ENCODE measurements at places on chromosomes 2 and 18.

- DNase-seq = no peak
Measured at GRCh38 chr2:15706424-15706823, 114.8 kb downstream of the DDX1 start.

- DNase-seq = no peak
Measured at GRCh38 chr2:239181074-239181902, 219.5 kb downstream of the HDAC4 start.

DNA sequence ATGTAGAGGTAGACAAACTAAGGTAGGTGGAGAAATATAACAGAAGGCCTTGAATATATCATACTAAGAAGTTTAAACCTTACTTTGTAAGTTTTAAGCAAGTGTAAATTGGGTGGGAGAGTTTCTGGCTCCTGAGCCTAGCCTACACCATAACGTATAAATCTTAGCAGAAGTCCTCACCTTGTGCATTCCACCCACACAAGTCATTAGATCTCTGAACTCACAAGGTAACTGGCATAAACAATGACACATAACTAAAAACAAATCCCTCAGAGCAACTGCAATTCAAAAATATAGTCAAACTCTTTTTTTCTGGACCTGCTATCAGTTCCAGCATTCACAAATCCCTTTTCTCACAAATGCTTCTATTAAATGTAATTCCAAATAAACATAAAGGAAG lies 9.4 kb downstream of the REV1 start:
- DNase-seq = peak; percentile 9

GRCh38 chr2:239952665-239953417 lies 72.3 kb downstream of the NDUFA10 start:
- DNase-seq = no peak

GRCh38 chr2:46071074-46071473 lies 226.1 kb upstream of the EPAS1 start:
- no peak for DNase-seq

- no peak for DNase-seq
Measured at GRCh38 chr2:13102397-13103063, 385.8 kb downstream of the TRIB2 start.

GRCh38 chr2:19250906-19251305 lies 107.5 kb downstream of the OSR1 start:
- DNase-seq = peak; percentile 37

DNA sequence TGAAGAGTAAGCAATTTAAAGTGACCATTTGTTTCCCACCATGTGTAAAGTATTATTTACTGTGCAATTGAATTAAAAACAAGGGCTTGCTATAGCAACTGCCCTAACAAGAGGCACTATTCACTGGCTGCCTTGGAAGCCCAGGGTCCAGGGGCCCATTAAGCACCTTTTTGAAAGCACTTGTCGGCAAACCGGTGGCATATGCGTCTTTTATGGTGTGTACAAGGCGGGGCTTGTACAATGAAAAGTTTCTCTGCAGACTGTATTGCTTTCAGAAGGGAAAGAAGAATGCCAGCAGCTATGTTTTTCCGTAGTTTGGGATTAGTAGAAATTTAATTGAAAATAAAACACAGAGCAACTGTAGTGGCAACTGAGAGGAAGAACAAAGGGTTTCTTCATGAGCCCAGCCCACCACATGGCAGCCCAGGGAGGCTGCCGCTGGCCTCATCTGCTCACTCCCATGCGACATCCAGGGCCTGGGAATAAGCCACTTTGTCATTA lies 279.5 kb upstream of the PARD3B start:
- no peak for DNase-seq

GRCh38 chr18:41899535-41899934 lies 55.5 kb upstream of the PIK3C3 start:
- DNase-seq = no peak

DNA sequence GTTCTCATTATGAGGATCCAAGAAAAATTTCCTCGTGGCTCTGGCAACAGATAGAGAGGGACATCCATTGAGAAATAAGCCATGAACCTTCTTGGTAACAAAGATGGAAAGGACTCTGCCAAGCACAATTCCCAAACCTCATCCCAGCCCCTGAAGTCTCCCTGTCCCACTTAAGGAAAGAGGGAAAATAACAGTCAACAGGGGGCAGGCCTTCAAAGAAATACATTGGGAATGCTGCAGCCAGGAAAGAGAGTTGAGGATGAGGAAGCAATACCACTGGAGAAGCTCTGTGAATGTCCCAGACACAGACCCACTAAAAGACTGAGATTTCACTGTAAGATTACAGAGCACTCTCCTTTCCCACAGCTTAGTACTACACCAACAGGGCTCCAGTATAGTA lies 93.2 kb downstream of the CD226 start:
- DNase-seq = no peak

GRCh38 chr2:23703037-23703582 lies 223.8 kb downstream of the ATAD2B start:
- no peak for DNase-seq

DNA sequence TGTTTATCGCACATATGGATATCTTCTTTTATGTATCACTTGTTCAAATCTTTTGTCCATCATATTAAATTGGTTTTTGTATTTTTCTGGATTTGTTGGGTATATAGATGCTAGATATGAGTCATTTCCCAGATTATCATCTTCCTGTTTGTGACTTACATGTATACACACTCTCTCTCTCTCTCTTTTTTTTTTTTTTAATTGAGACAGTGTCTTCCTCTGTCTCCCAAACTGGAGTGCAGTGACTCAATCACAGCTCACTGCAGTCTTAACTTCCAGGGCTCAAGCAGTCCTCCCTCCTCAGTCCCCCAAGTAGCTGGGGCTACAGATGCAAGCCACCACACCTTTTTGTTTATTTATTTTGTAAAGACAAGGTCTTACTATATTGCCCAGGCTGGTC lies 43.8 kb downstream of the XIRP2 start:
- DNase-seq = no peak

DNA sequence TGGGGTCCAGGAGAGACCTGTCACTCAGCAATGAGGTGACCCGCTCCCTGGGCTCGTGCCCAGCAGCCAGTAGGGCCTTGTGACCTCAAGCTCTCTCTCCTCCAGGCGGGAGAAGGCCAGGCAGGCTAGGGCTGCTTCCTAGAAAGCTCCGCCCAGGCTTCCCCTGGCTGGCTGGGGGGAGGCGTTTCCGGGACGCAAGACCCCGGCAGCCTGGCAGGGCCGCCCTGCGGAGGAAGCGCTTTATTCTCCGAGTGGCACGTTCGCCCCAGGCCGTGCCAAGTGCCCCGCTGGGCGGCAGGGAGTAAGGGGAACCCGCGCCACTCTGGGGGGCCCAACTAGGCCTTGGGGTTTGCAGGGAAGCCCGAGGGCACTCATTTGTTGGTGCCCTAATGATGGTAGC lies 21.2 kb upstream of the EPAS1 start:
- peak; percentile 52 for DNase-seq

GRCh38 chr2:141554810-141555209 lies 576.0 kb downstream of the LRP1B start:
- DNase-seq = peak; percentile 64
